ENCODE measurements at places on chromosomes 7 and 10.
A peak's percentile ranks its signal among the peaks of the same experiment; 100 is the strongest.

DNA sequence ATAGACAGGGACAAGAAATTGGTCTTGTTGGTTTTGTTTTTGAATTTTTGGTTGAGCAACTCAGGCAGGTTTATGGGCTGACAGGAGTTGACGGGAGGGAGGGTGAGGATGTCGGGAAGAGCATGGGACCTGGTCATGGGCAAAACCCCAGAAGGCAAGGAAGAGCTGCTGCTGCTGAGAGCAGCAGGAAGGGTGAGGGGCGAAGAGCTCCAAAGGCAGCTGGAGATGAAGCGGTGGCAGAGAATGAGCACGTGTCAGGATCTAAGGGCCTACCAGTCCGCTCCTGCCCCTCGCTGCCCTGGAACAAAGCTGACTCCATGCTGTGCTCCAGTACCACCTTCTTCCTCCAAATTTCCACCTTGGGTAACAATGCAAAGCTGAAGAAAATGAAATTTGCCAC, 84.3 kb downstream of the ARHGAP22 start:
- no peak for DNase-seq

GRCh38 chr7:148481971-148482626, 108.5 kb upstream of the C7orf33 start:
- DNase-seq: no peak

- DNase-seq: no peak
Observed at GRCh38 chr7:152351168-152351567, 84.6 kb downstream of the KMT2C start.

GRCh38 chr7:158753900-158754299, 49.3 kb upstream of the NCAPG2 start:
- DNase-seq: no peak

- no peak for DNase-seq
Observed at GRCh38 chr7:101586906-101587677, 42.0 kb downstream of the MYL10 start.

DNA sequence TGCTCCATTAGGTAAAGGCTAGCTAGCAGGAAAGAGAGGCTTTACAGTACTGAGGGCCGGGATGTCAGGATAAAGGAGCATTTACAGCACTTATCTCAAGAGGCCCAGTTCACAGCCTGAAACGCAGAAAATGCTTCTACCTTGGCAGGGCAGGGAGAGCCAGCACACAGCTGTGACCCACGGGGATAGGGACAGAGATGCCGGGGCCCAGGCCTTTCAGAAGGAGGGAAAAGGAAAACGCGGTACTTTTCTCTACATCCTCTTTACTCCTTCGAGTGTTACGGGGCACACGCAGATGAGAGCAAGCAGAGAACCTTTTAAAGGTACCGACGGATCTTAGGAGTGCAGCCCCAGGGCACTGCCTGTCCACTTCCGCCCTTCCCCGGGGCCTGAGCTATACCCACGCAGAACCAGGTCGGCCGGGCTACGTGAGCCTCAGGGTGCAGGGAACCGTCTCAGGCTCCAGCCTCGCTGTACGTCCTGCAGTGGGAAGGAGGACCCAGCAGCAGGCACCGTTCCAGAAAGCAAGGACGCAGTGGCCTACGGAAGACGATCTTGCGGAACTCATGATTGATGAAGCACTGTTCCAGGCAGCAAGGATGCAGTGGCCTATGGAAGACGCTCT, 232.3 kb downstream of the ELFN1 start:
- DNase-seq: no peak

DNA sequence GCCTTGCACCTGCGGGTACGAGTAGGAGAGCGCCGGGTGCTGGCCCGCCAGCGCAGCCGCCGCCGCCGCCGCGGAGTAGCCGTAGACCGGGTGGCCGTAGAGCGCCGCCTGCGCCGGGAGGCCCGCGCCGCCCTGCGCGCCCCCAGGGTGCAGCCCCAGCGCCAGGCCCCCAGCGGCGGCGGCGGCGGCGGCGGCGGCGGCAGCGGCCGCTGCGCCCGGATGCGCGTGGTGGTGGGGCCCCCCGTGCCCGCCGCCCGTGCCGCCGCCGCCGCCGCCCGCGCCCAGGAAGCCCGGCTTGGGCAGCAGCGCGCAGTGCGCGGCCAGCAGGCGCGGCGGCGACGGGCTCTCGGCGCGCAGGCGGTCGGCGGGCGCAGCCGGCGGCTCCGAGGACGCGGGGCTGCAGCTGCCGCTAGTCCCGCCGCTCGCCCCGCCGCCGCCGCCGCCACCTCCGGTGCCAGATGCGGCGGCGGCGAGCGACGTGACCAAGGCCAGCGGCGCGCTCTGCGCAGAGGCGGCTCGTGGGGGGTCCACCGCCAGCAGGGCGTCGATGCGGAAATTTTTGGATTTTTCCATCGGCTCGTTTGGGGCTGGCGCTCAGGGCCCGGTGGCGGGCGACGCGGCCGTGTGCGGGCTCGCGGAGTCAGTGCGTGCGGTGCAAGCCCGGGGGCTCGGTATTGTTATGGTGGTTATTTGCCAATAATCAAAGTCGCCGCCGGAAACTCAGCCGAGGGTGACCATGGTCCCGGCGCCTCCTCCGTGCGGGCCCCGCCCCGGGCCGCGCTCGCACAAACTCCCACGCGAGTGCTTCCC, 480 bp downstream of the MNX1 start:
- DNase-seq: no peak

GRCh38 chr7:73567846-73568685, 10.3 kb downstream of the TBL2 start:
- no peak for DNase-seq

GRCh38 chr7:118109607-118110006, 74.4 kb upstream of the LSM8 start:
- peak; percentile 18 for DNase-seq

GRCh38 chr7:70586822-70587221, 545.1 kb upstream of the GALNT17 start:
- DNase-seq: no peak

- DNase-seq: no peak
Observed at GRCh38 chr7:142767451-142767850, 3.3 kb upstream of the PRSS2 start.

DNA sequence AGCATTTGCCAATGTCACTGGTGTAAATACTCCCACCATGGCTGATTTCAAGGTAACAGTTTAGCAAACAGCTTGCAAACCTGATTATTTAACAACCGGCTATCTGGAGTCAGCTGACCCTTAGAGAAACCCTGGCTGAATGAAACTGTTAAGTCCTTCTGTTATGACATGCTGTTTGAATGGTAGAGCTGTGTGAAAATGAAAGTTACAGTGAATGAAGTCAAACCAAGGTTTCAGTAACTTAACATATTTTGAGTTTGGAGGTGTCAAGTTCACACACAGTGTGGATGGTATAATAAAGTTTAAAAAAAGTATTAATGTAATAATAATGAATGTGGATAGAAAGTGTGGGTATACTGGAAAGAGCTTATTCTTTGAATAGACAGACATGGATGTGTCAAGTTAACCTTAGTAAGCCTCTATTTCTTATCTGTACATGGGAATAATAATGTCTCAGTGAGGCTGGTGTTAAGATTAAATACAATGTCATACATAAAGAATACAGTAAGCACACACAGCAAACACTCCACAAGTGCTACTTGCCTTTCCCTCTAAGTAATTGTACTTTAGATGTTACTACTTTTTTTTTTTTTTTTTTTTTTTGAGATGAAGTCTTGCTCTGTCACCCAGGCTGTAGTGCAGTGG, 150.4 kb downstream of the TAX1BP1 start:
- DNase-seq: no peak

GRCh38 chr10:30742471-30742870, 112.9 kb upstream of the LYZL2 start:
- no peak for DNase-seq

DNA sequence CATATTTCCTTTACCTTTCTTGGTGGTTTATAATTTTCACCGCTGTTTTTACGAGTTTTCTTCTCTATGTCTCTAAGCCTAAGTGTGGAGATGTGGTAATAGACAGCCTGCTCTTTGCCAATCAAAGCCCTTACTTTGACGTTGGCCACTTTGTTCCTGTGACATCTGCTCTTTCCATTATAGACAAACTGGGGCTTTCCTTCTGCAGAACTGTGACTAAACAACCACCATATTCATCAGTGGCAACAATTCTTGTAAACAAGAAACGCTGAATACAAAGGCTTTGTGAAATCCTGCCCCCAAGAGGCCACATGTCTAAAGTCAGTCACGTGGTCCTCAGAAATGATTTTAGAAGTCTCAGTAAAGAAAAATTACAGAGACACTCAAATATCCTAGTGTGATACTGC, 59.6 kb upstream of the CAPZA2 start:
- peak; percentile 89 for DNase-seq

GRCh38 chr7:14938181-14938580, 35.6 kb upstream of the DGKB start:
- DNase-seq: no peak

DNA sequence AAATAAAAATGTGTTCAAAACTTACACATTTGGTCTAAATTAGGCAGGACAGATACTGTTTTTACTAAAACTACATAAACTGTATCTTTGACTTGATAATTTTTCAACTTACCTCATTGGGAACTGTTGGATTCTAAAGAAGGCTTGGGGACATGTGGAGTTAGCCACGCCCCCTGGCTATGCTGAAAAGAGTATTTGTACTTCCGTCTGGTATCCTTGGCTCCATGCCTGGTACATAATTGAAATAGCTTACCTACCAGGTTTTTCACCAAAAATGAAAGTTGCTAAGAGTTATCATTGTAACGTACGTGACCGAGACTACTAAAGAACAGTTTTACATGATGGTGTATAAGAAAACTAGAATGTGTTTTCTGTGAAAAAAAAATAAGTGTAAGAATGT, 604.8 kb upstream of the IGFBP3 start:
- DNase-seq: no peak

DNA sequence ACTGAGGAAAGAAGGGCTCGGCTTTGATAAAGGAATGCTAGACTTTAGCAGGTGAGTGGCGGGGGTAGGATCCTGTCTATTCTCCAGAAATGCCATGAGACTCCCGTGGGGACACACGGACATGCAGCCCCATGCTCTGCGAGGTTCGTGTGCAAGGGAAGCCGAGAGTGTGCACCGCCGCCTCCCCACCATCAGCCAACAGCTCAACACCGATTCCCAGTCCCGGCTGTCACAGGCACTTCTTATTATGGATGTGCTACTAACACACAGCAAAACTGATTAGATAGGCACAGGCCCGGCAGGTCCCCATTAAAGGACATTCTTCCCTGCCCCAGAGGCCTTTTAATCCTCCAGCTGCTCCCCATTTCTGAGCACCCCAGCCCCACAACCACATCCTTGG, 154.4 kb downstream of the PRKAG2 start:
- no peak for DNase-seq

DNA sequence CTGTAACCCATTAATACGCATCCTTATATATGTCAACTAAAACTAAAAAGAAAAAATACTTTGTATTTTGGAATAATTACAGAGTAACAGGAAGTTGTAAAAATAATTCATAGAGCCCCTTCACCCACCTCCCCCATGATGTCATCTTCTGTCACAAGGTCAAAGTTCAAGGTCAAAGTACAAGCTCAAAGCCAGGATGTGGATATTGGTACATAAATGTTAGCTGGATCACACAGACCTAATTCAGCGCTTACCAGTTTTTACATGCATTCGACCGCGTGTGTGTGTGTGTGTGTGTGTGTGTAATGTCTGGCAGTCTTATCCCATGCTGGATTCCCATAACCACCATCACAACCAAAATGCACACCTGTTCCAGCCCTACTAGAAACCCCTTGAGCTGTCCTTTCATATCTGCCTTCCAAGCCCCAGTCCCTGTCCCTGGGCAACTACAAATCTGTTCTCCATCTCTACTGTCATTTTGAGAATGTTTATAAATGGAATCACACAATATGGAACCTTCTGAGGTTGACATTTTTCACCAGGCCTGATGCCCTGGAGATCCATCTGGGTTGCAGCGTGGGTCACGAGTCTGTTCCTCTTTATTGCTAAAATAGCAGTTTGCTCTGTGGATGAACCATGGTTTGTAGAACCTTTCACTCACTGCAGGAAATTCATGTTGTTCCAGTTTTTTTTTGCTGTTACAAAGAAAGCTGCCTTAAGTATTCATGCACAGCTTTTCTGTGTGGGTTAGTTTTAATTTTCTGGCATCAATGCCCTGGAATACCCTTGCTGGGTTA, 153.6 kb upstream of the PITRM1 start:
- no peak for DNase-seq

DNA sequence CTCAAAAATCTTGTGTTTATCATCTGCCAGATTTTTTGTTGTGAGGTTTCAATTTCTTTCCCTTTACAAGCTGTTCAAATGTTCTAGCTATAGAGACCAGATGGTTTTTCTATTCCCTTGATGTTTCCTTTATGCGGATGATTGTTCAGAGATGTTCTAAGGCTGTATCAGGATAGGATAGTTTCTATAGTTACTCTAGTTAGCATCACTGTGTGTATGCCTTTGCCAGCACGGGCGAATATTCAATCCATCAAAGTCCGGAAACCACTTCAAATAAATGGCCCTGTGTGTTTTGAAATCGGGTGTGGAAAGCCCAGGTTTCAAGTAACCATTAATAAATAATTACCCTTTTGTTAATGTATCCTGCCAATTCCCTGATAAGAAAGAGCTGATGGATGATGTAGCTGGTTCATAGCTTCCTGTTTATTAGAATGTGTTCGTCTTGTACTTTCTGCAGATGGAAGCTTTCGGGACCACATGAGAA, 149.8 kb upstream of the PRKCQ start:
- peak; percentile 52 for DNase-seq

- DNase-seq: no peak
Observed at GRCh38 chr7:141986923-141987322, 8.8 kb upstream of the MGAM start.

GRCh38 chr7:156475666-156476065, 164.9 kb upstream of the RNF32 start:
- DNase-seq: peak; percentile 97

DNA sequence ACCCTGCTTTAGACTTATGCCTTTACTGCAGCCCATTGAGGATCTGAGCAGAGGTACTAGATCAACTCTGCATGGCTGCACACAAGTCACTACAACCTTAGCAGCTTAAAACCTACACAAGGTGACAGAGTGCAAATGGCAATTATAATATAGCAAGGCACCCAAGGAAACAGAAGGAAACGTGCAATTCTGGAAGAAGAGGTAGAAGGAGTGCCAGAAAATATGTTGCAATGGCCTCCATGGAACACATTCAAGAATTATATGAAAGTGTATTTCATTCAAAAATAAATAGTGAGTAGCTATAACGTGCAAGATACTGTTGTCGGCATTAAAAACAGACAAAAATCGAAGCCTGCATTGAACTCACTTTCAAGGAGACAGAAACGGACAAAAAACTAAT, 2.9 kb upstream of the AKR1C8 start:
- no peak for DNase-seq

- DNase-seq: peak; percentile 87
Observed at GRCh38 chr7:130897515-130898419, 163.8 kb upstream of the KLF14 start.

DNA sequence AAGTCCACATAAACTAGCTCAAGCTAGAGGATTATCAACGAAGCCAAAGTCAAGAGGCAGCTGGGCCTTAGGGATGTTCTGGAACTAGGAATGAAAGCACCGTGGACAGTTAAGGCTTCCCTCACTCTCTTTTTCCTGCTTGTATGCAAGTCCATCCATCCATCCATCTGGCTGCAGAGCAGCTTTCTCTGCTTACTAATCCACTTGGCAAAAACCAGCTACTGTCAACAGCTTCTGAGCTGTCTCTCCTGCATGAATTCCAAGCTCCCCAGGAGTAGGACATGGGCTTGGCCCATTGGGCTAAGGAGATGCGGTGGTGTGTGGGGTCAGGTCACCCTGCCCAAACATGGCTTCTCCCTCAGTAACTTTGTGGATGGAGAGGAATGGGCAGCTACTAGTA, 66.2 kb downstream of the NAMPT start:
- DNase-seq: no peak

All from renal cortical epithelial cell (primary cell).